ENCODE measurements at places on chromosomes 2 and 18.

DNA sequence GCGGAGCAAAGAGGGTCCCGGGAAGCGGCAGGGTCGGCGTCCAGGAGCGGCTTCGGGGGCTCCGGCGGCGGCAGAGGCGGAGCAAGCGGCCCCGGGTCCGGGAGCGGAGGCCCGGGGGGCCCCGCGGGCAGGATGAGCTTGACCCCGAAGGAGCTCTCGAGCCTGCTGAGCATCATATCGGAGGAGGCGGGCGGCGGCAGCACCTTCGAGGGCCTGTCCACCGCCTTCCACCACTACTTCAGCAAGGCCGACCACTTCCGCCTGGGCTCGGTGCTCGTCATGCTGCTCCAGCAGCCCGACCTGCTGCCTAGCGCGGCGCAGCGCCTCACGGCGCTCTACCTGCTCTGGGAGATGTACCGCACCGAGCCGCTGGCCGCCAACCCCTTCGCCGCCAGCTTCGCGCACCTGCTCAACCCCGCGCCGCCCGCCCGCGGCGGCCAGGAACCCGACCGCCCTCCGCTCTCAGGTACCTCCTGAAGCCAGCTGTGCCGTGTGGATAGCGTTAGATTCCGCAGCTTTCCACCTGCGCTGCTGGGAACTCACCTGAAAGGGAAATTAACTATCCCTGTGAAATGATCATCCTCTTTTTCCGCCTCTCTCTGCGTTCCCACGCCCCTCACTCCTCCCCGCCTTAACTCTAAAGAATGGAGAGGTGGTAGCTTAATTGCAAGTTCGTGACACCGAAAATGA lies 472 bp downstream of the CNOT11 start:
- no peak for DNase-seq

DNA sequence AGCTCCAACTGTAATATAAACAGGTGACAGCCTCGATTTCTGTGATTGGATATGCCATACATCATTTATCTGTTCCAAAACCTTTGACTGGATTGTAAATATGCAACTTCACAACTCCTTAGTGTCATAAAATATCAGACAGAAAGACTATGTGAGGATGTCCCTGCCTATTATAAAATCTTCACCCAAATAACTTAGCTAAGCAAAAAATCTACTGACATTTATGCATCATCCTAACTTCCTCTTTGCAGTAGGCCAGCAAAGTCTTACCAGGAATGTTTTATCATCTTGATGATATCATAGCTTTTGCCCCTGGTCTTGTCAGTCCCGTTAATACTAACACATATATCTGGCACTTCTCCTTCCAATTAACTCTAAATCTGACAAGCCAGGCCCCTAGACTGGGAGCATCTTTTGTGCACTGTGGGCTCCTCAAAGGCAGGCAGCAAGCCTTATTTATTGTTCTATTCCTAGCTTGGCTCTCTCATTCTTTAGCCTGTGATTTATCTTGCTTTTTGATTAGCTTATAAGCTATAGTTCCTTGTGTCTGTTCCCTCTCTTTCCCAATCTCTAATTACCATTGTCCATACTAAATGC lies 356.5 kb upstream of the HNMT start:
- no peak for DNase-seq

DNA sequence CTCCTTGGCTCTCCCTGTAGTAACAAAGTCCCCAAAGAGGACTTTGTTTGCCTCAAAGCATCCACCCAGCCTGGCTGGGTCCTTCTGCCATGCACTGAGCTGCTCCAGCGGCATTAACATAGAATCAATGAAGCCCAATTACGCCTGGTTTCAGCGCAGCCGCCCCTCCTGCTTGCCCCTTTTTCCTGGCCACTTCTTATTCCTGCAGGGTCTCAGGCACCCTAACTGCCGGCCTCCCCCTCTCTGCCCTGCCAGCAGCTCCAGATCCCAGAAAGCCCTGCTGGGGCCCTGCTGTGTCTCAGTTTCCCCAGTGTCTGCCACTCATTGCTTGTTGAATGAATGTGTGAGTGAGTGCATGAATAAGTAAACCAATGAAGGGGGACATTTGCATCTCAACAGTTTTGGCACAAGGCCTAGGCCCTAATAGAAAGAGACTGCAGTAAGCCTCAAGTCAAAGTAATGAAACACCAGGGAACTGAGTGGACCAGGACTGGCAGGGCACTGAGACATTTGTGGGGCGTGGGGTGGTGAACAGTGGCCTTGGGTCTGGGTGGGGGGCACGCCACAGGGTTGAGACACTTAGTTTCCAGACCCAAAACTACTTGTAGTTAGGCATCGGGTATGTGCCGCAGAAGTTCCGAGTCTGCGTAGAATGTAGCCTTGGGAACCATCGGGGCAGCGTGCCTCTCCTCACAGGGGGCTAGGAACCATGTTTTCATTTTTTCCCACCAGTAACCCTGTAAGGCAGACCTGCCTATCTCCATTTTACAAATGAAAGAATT lies 60.6 kb downstream of the SMAD7 start:
- DNase-seq, result no peak

DNA sequence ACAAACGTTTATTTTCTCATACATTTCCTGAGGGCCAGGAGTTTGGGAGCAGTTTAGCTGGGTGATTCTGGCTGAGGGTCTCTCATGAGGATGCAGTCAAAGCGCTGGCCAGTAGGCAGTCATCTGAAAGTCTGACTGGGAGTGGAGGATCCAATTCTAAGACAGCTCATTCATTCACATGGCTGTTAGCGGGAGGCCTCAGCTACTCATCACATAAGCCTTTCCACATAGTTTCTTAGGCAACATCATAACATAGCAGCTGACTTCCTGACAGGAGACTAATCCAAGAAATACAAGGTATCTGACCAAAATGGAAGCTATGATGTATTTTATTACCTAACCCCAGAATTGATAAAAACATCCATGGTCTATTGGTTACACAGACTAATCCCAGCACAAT lies 2.9 kb upstream of the MRPL44 start:
- DNase-seq, result no peak

- DNase-seq, result no peak
Observed at GRCh38 chr2:212669761-212670160, 131.2 kb upstream of the ERBB4 start.

GRCh38 chr18:35711227-35711626 lies 129.7 kb downstream of the GALNT1 start:
- no peak for DNase-seq

- no peak for DNase-seq
Observed at GRCh38 chr2:224016963-224017362, 22.1 kb downstream of the SERPINE2 start.

DNA sequence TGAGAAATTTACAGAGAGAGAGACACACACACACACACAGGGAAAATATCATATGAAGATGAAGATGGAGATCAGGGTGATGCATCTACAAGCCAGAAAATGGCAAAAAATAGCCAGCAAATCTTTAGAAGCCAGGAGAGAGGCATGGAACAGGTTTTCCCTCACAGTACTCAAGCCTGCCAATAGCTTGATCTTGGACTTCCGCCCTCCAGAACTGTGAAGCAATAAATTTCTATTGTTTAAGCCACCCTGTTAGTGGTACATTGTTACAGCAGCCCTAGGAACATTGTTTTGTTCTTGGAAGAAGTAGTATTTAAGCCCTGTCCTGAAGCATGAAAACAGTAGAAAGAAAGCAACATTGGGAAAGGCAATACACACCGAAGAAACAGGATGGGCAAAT lies 292.0 kb upstream of the LRP1B start:
- no peak for DNase-seq

DNA sequence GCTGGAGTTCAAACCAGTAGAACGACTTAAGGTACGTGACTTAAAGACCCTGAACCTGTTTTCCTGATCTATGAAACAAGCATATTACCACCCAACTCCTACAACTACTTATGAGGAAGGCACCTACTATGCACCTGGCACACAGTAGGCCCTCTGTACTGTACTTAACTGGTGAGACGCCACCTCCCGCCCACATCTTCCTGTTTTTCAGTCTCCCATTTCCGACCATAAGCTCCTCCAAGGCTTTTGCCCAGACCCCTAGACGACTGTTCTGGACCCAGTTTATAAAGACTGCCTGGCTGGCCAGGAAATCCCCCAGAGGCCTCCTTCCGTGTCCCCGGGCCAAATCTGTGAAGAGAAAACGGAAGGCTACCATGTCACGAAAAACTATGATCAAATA lies 1.5 kb downstream of the GALNT14 start:
- DNase-seq, result peak; percentile 23

- no peak for DNase-seq
Observed at GRCh38 chr18:58314284-58314683, 270.3 kb downstream of the NEDD4L start.

DNA sequence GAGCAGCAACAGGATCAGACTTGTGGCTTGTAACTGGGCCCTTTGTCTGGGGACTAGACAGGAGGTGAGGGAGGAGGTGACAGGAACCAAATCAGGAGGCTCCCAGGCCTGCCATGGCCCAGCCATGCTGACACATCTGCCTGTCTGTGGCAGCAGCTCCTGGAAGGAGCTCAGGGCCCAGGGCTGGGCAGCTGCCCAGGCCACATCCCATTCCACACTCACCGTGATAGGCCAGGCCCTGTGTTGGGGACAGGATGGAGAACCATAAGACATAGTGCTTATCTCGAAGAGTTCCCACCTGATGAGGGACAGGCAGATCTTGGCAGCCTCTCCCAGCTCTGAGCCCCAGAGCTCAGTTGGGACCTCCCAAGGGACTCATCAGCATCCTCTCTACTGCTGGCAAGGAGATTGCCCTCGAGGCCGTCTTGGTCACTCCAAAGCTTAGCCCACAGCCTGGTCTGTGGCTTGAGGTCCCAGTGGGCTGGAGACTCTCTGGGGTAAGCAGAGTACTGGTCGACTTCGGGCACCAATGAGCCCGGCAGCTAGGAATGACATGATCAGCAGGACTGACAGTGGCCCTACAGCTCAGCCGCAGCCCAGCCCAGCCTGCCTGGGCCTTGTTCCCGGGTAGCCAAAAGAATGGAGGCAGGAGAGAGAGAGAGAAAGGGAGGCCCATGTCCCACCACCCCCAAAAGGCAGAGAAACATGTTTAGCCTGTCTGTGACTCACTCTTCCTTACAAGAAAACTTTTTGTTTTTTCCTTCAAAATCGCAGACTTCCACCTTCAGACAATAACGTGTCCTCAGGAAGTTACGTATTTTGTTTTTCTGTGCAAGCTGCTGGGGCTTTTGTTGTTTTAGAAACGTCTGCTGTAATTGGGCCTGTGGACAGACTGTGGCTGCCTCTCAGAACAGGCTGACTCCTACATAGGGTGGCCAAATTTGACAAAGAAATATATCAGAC lies 82.1 kb downstream of the HS1BP3 start:
- DNase-seq, result no peak

DNA sequence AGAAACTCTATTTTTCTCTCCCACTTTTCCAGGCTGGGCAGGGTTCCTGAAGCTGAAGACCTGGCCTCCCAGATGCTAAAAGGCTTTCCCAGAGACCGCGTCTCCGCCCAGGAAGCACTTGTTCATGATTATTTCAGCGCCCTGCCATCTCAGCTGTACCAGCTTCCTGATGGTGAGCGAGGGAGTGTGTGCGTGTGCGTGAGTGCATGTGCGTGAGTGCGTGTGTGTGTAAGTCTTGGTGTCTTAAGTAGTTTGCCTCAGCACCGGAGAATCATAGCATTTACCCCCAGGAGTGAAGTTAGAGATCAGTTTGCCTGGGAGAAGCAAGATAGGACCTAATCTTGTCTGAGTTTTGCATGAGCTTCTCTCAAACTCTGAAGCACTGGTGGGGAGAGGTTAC lies 73.7 kb downstream of the CDK15 start:
- DNase-seq, result no peak

DNA sequence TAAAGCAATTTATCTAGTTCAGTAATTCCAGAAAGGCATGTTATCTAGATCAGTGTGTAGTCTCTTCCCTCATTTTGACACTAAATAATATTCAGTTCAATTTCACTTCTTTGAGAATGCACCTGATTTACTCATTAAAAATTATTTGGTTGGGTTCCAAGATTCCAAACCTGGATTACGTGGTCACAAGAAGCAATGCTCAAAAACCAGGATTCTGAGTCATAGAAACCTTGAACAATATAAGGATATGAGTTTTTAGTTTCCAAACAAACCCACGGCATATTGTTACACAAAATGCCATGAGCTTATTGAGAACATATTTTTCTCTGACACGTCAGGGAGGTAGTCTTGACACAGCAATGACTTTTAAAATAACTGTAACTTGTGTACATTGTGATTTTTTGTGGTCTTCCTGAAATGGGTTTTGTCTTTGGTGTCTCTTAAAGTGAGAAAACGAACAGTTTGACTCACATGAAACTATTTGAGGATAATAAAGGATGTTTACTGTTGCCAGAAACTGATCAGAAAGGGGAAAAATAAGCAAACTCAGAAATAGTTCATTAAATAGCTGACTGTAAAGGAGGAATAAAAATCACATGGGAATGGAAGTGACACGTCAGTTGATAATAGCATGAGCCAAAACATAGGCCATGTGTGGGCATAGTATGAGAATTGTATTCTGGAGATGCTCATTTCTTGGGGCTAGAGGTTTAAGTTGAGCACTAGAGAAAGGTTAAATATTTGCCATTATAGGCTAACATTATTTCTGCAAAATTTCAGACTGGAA lies 617.7 kb upstream of the CDH2 start:
- no peak for DNase-seq

DNA sequence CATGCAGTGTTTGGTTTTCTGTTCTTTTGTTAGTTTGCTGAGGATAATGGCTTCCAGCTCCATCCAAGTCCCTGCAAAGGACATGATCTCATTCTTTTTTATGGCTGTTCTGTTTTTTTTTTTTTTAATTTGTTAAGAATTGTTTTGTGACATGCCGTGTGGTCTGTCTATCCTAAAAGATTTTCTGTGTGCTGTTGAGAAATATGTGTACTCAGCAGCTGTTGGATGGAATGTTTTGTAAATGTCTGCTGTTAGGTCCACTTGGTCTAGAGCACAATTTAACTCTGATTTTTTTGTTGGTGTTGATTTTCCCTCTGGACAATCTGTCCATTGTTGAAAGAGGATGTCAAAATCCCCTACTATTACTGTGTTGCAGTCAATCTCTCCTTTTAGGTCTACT lies 80.4 kb upstream of the WDR75 start:
- no peak for DNase-seq

DNA sequence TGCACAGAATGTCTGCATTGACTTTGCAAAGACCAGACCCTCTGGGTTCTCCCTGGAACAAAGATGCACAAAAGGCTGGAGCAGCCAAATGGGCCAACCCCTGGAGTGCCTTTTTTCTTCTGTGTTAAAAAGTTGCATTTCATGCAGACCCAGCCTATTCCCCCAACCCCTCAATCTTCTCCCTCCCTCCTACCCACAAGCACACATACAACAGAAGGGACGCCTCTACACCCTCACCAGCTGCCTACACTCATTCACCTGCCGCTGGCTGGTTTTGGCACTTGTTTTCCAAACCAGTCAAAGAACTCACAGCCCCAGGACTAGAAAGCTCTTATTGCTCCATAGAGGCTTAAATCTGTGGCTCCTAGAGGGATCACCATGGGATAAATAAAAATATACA lies 16.6 kb downstream of the MARCHF4 start:
- DNase-seq, result no peak

- DNase-seq, result no peak
Observed at GRCh38 chr2:40034801-40035200, 255.7 kb upstream of the THUMPD2 start.

- no peak for DNase-seq
Observed at GRCh38 chr18:39453882-39454281, 1888.3 kb upstream of the CELF4 start.

GRCh38 chr2:140843186-140843585 lies 1287.6 kb downstream of the LRP1B start:
- no peak for DNase-seq

GRCh38 chr2:197500503-197501131 lies 438 bp downstream of the HSPE1 start:
- DNase-seq, result no peak
